Cerebellar cortex (tissue), 1 donor: ENCODE measurements at places on chromosomes 11 and 22.

DNA sequence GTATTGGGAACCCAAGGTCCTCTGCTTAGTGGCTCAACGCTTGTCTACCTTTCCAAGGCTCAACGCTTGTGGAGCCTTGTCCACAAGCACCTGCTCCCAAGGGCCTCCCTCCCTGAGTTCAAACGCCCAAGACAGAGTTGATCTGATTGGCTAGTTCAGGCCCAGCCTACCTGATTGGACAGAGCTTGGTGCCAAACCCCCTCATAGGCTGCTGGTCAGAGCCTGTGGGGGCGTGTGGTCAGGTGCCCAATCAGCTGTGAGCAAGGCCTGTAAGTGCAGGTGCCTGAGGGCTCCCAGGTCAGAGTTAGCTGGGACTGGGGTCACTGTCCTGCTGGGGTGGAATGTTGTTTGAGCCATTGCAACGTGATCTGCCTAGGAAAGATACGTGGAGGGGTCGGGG, 16.9 kb upstream of the TMPRSS6 start:
- peak; percentile 7 for DNase-seq

- DNase-seq: peak; percentile 69
These were observed 544.0 kb downstream of the NTM start for GRCh38 chr11:131914361-131914774.

DNA sequence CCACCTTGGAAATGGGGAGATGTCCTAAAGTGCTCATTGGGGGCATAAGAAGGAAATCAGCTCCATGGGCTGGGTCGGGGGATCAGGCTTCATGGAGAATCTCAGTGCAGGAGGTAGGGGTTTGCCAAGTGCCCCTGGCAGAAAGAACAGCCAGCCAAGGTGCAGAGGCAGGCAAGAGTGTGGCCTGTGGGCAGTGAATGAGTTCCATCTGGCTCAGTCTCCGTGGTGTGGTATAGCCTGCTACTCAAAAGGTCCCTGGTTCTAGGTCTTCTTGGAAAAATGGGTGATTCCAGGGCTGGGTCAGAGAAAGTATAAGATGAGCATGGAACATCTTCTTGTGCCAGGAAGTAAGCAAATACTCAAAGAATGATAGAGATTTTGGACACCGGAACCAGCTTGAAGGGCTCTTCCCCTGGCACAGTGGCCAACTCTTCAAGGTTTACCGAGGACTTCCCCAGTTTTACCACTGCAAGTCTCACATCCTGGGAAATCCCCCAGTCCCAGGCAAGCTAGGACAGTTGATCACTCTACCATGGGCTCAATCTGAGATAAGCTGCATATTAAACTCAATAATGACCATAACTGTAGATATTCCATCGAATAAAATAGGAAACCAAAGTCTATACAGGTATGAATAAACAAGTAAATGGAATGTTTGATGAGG, 10.6 kb upstream of the ARAP1 start:
- DNase-seq: no peak

DNA sequence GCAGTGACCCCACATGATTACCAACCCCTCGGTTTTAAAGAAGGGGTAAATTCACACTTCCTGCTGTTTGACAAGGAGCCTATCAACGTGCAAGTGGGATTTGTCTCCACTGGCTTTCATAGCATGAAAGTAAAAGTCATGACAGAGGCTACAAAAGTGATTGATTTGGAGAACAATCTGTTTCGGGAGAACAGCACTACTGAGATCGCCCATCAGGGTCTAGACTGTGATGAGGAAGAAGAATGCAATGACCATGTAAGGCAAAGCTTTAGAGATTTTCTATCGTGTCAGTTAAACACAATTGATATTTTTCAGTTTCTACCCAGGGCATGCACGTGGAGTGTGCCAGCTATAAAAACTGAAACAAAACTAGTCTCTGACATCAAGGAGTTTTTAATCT, 41.7 kb downstream of the HORMAD2 start:
- DNase-seq: no peak

DNA sequence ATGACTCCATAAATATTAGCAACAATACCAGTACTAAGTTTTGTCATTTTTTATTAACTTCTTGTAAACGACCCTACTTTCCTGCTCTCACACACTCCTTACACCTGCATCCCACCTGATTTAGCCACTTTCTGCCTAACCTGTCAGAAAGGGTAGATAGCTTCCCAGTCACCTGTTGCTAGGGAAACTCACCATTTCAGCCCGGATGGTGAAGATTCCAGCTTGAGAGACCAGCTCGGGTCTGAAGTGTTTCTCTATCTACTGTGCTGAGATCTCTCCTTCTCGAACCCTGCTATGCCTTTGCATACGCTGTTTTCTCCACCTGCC, at the start of gene PARVG:
Gene PARVG (plus strand): TSS at position 220 of the 327 bp plus-strand sequence. CDS start 2,405 bp downstream, outside the sequence.
- no peak for DNase-seq

- DNase-seq: no peak
These were observed 84.9 kb downstream of the ME3 start for GRCh38 chr11:86587264-86588193.

DNA sequence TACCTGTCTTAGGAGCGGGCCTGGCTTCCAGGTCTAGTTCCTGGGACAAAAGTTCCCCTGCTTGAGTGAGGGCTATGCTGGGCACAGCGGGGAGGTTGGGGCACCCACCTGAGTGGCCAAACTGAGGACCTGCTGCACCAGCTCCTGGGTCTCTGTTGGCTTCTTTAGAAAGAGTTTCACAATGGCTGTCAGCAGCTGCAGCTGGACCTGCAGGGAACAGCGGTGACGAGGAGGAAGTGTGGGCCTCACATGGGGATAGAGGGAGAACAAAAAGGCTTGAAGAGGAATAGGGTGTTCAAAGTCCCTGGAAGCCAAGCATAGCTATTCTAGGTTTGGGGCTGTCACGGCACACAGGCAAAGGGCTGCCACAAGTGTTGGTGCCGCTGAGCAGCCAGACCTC, 26.7 kb upstream of the RASL10A start:
- DNase-seq: no peak

- DNase-seq: no peak
These were observed 37.8 kb downstream of the PLEKHA7 start for GRCh38 chr11:16976379-16976778.

GRCh38 chr11:70073871-70074371, 4.2 kb upstream of the ANO1 start:
- no peak for DNase-seq

DNA sequence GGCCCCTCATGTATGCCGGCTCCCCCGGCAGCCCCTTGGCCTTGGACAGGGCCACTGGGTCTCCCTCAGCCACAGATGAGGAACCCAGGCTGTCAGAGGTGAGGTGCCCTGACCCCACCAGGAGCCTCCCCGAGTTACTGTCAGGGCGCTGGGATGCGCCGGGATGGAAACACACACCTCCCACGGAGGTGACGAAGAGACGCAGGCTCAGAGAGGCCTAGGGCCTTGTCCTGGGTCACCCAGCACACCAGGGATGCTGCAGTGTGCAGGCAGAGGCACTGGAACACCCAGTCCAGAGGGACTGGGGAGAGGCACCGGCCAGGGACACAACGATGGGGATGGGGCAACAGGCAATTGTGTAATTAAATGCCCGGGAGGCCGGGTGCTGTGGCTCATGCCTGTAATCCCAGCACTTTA, 81.2 kb upstream of the PRR5 start:
- DNase-seq: no peak

DNA sequence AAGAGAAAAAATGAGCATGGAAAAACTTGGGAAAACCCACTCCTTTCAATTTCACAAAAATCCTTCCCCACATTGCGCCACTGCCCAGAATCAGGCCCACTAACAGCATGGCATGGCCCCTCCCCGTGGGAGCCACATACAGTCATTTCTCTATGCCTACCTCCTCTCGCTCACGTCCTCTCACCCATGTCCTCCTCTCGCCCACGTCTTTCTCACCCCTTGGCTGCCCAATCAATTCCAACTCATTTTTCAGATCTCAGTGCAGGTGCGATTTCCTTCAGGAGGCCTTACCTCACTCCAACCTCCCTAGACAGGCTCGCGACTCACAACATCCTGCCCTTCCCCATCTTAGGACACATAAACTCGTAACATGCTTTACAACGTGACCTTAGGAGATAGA, 229.2 kb downstream of the CADM1 start:
- no peak for DNase-seq

DNA sequence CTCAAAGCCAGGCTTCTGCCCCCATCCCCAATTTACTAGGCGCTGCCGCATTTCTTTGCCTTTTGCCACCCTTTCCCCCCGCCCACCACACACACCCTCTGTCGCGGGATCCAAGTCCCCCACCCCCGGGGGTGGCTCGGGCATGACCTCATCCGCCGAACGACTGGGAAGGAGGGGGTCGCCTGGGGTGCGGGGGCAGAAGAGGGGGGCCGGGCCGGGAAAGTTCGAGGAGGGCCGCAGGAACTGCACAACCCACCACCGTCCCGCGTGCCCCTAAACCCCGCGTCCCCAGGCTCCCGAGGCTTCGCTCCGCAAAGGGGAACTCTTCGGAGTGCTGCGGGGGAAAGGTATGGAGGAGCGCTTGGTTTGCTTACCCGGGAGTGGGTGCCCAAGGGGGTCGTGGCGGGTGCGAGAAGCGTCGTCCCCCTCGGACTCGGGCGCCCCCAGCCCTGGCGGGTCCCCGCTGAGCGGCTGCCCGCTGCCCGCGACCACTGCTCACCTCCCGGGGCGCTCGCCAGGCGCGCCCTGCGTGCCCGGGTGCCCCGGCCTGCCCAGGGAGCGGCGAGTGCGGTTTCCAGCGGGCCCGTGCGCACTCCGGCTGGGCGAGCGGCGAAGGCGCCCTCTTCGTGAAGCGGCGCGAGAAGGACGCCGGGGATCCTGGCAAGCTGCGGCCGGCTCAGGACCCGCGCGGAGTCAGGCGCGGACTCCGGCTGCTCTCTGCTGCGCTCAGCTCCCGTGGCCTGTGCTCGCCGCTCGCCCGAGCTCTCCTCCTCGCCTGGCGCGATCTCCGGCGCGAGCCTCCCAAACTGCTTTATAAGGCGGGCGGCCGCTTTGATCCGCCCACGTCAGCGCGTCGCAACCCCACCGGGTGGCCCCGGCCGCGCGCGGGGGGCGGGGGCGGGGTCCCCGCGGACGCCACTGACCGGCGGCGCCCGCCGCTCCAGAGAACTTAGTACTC, 4.0 kb upstream of the WNT11 start:
- peak; percentile 52 for DNase-seq

GRCh38 chr22:49419661-49420060, 408.0 kb downstream of the BRD1 start:
- DNase-seq: no peak

DNA sequence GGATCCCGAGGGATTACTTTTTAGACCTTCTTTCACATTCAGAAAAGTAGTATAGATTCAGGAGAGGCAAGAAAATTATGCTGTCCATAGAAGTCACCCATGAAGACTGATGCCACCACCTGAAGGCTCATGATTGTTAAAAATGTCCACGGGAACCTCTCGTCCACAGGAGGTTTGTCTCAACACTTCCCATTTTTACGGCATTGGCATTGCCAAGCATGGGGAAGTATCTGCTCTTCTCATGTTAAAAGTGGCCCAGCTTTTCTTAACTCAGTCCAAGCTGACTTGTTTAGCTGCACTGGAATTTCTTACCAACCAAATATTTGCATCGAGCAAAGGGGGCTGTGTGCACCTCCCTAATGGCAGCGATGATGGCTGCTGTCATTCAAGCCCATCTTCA, 9.6 kb downstream of the CDPF1 start:
- no peak for DNase-seq

- no peak for DNase-seq
These were observed 23.1 kb upstream of the ANO5 start for GRCh38 chr11:22169833-22170232.
